ENCODE measurements at places on chromosomes 13 and 19. TPM values are rescaled to one million over a fixed set of nuclear protein-coding genes. Genes with fewer than 3 reads are reported as not detected.
A peak's percentile ranks its signal among the peaks of the same experiment; 100 is the strongest.

GRCh38 chr13:102405499-102406100 lies 3.8 kb upstream of the FGF14 start:
- DNase-seq = peak; percentile 13

- no peak for DNase-seq
Observed at GRCh38 chr13:77118134-77118533, 91.2 kb upstream of the FBXL3 start.

GRCh38 chr13:22736768-22737092 lies 444.0 kb upstream of the SGCG start:
- no peak for DNase-seq

DNA sequence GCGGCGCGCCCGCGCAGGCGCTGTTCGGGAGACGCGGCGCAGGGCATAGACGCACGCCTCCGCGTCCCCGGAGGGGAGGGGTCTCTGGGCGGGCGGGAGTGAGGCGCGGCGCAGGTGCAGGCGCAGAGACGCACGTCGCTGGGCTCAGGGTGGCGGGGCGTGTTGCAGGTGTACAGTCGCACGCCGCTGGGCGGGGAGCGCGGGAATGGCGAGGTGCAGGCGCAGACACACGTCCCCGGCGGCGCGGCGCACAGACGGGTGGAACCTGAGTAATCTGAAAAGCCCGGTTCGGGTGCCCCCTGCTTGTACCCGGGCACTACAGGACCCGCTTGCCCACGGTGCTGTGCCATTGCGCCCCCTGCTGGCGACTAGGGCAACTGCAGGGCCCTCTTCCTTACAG lies 44.7 kb downstream of the PLPP2 start:
- no peak for DNase-seq

GRCh38 chr13:111387026-111387871 lies 66.8 kb downstream of the TEX29 start:
- no peak for DNase-seq

GRCh38 chr13:33264620-33264978 lies 21.0 kb downstream of the STARD13 start:
- peak; percentile 40 for DNase-seq

DNA sequence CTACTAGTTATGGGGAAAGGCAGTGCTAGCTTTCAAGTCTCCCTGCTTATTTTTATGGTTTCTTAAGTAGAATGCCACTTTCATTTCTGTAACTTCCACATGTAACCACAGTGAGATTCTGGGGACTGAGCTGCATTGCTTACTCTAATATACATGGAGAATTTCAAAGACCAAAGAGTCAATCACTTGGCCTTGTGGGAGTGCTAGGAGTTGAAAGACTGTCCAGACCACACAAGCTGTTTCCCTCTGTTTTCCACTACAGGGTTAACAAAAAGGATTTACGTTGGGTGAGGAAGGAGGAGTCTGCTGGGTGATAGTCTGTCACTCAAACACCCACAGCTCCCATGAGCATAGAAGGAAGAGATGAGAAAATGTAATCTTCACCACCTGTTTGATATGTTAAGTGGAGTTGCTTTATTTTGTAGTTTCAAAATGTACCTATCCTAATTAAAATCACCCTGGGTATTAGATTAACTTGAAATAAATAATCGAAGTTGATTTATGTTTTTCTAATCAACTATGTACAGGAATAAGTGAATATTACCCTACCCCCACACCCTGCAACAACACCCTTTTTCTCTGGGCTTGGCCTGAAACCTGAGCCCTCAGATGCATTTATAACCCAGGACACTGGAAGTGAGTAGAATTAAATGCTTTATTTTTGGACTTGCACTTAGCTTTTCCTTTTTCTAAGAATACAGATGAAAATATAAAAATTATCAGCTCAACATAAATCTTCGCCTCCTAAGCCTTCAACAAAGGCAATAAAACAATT lies 225.8 kb upstream of the SLC10A2 start:
- no peak for DNase-seq

CLDN10 gene
- not detected for total RNA-seq

DNA sequence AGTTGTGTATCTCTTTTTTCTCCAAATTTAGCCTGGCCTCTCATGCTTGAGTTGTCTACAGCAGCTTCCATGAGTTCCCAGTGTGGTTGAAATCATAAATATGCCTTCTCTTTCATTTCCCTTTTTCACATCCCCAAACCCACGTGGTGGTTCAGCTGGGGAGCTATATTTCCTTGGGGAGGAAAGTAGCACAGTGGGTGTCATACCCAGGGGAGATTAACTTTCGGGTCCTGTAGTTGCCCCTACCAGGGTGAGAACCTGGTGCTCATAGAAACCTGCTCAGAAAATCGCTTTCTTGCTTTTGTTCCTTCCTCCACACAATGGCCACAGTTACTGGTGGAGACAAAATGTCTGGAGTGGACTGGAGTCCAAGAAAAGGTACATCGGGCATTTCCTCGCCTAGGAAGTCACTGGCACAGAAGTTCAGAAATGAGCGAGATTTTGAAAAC lies 7.0 kb upstream of the LILRA4 start:
- DNase-seq = no peak

DNA sequence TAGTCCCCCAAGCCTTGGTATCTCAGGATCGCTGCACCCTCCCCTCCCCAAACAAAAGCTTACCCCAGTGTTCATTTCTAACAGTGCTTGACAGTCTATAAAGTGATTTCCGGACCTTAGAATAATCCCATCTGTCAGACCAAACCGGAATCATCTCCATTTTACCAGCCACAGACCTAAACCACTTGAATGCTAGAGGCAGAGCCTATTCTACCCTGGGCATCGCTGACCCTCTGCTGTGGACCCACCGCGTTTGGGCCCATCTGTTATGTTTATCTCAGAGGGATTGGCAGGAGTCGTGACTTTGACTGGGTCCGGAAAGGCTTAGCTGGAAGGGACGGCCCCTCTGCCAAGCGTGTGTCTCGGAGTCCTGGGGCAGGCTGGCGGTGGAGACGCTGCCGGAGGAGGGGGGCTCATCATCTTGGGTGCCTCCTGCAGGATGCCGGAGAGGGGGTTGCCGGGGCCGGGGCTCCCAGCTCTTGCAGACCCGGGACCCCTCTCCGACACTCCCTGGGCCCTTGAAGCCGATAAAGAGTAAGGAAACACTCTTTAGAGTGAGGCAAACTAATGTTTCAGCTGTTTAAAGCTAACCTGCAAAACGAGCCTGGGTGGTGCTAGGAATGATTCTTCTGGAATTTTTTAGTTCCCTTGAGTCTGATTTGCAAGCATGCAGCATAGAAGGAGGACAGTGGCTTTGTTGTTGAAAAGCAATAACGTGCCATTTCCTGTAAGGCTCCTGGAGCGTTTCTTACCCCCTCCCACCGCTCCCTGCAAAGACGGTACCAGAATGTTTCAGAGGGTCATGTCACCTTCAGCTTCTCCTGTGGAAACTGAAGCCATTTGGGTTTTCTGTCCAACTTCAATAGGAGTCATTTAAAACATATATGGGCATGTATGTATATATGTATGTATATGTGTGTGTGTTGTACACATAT lies 1.3 kb downstream of the SLC25A42 start:
- DNase-seq = no peak

DNA sequence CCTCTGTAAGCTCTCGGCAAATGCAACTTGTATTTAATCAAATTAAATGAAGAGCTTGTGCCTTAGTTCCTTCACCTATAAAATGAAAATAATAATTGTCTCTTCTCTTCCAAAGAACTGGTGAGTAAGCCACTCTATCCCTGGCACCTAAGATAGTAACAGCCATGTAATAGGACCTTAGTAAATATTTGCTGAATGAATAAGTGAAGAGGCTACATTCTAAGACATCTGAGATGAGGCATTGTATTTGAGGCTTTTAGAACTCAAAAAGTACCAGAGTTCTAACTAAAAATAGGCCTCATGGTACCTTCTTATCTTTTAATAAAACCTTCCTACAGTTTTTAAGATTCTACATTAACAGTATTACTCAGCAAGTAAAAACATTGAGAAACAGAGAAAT lies 17.3 kb upstream of the DCLK1 start:
- DNase-seq = peak; percentile 64

- DNase-seq = no peak
Observed at GRCh38 chr13:73656863-73657262, 477.3 kb downstream of the KLF12 start.

Measured in fibroblast of the aortic adventitia (primary cell).